NCI-H1092 treated with DMSO at 0.1 percent for 48 hours (cell line): ENCODE measurements at places on chromosomes 3 and 15.

DNA sequence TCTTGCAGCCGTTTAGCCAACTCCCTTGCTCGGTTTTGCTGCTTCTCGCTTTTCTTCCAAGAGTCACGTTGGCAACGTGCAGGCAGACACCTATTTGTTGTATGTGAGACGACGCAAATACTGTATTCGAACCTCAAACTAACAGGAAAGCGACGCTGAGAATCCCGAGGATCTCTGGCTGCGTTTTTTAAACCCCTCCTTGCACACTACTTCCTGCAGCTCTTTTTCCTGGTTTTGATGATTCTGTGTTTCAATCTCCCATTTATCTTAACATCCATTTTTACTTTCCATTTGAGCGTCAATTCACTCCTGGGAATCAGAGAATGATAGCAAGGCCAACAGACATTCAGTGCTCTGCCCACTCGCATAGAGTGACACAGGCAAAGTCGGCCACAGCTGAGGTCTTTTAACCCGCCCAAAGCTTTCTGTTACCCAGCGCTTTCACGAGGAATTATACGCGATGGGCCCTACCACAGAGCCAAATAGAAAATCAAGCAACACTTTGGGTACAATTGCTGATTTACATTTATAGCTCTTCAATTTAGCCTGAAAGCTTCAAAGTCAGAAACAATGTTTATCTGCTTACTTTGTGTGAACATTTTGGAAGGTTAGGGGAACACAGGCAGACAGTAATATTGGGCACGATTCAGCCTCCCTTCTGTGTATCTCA lies 1.6 kb upstream of the ANXA2 start:
- DNase-seq = no peak

DNA sequence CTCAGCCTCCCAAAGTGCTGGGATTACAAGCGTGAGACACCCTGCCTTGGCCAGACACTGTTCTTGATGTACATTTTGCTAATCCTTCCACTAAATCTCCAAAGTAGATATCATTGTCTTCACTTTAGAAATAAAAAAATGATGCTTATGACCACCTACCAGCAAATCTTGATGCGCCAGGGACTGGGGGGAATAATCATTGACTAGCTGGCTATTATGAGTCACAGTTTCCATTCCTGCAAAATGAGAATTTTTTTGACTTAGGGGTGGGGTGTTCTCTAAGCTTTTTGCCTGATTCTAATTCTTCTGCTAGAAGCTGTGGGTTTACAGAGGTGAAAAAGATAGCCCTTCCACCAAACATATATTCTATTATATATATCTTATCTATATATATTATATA lies 17.1 kb upstream of the RFC4 start:
- no peak for DNase-seq

- no peak for DNase-seq
Observed at GRCh38 chr3:159185443-159186050, 383.7 kb downstream of the MFSD1 start.

- peak; percentile 12 for DNase-seq
Observed at GRCh38 chr3:123229145-123229544, 27.4 kb downstream of the SEC22A start.

GRCh38 chr3:81838457-81838856 lies 77.0 kb upstream of the GBE1 start:
- DNase-seq = no peak

DNA sequence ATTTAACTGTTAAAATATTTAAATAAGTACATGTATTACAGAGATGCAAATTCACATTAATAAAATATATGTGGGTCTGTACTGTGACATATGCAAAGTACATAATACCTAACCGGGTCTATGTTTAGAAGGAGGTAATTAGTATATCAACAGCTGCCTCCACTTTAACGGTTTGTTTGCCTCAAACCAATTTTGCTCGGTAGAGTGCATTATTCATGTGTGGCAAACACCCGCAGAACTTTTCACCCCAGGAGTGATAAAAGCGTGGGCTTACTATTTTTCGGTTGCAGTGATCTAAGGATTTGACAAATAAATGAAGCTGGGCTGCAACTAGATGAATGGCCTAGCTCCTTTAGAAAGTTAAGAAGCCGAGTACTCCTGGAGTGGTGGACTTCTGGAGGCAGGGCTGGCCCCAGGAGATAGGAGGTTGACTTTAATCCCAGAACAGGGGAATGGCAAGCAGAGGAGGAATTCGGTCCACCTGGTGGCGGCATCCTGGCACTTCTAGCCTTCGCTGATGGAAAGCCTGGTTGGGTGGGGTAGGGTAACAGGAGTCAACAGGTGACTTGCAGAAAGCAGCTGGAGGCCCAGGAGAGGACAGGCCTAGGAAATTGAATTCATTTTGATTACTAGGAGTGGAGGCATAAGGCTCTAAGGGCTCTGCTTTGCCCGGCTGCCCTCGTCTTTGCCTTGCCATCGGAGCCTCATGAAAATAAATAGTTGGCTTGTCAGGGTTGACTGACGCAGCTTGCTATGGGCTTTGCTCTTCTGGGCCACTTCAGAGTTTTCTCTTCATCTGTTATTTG lies 2.4 kb downstream of the SLCO3A1 start:
- peak; percentile 62 for DNase-seq

- DNase-seq = no peak
Observed at GRCh38 chr3:187973977-187974870, 179.7 kb upstream of the LPP start.

GRCh38 chr3:16318176-16318575 lies 53.2 kb downstream of the OXNAD1 start:
- DNase-seq = no peak

GRCh38 chr3:114841515-114841914 lies 305.6 kb downstream of the ZBTB20 start:
- DNase-seq = no peak

- DNase-seq = no peak
Observed at GRCh38 chr3:172391592-172392302, 56.5 kb downstream of the GHSR start.

DNA sequence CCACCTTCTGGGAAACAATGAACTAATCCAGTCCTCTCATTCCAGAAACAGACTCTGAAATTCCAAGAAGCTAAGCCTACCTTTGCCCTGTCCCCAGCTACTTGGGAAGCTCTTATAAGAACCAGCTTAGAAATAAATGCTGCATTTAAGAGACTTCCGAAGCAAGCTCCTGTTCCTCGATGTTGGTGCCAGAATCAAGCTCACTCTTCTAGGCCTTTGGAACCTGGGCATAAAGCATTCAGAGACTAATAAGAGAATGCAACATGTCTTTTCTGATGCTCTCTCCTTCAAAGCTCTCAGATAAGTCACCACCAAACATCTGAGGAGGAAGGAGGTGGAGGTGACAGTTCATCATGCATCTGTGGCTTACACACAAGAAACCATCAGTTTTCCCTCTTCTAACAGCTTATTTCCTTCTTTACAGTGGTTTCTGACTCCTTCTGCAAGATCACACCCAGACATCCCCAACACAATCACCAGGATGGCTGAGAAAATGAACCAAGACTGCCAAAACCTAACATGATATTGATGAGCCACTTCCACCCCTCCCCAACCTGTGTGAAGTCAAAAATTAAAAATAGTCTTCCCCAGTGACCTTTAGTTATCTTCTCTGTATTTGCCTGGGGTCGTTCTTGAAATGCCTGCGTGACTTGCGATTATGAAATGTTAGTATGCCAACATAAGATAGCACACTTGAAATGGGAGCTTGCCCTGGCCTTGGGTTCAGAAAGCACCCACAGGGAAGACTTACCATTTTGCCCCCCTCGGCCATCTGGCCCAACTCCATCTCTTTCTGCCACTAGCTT lies 11.5 kb downstream of the ARHGEF3 start:
- no peak for DNase-seq

- DNase-seq = no peak
Observed at GRCh38 chr3:44842376-44842775, 19.3 kb upstream of the TMEM42 start.

DNA sequence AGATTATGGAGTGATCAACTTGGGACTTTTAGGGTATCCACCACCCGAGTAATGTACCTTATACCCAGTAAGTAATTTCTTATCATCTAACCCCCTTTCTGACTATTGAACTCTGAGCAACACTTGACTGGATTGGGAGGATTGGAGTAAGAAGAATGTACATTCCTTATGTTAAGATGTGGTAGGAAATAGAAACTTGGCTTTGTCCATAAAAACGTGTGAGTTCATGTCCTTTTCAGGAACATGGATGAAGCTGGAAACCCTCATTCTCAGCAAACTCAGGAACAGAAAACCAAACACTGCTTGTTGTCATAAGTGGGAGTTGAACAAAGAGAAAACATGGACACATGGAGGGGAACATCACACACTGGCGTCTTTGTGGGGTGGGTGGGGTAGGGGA lies 112.3 kb downstream of the PTPRG start:
- DNase-seq = no peak

DNA sequence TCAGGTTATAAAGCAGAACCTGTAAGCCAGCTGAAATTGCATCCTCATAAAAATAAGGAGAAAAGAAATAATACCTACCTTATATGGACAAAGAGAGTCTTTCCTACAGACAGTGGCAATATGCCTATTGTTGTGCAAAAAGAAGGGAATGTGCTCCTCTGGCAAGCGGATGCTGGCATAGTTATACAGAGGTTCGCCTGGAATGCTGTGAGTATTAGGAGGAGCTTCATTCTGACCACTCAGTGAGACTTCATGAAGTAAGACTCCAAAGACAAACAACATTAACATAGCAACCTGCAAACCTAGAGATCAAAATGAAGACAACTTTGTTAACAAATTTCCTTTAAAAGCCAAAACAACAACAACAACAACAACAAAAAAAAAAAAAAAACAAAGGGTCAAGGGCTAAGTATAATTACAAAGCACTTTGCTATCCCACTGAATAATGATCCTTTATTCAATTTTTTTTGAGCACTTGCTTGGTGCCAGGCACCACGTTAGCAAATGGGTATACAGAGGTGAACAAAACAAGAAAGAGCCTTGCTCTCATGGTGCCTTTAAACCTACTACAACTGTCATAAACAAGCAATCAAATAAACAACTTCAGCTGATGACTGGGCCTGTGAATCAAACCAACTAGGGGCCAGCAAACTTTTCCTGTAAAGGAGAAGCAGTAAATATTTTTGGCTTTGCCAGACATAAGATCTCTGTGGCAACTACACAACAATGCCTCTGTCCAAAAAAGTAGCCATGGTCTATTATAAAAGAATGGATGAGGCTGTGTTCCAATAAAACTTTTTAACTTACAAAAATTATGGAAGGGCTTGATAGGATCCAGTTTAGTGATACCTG lies 3.7 kb downstream of the EOGT start:
- no peak for DNase-seq

- DNase-seq = no peak
Observed at GRCh38 chr3:27073912-27074311, 295.3 kb downstream of the NEK10 start.

GRCh38 chr15:74843891-74844299 lies 939 bp upstream of the ULK3 start:
- DNase-seq = no peak

- no peak for DNase-seq
Observed at GRCh38 chr3:45465192-45465591, 76.8 kb downstream of the LARS2 start.

- DNase-seq = no peak
Observed at GRCh38 chr15:77783636-77784035, 150.9 kb upstream of the LINGO1 start.

DNA sequence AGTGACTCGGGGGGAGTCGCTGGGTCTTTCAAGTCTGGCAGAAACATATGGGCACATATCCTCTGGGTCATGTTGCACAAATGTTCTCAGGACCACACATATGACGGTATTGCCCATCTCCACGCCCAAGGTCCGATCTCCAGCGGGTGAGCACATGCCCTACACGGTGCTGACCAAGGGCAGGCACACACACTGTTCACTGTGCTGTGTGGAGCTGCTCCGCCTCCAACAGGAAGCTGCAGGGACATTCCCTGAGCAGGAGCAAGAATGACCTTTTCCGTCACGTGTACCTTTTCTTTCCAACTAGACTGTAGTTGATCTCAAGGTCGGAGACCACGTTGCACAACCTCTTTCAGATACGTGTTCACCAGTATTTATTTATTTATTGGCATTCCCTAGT lies 41.7 kb upstream of the B3GNT5 start:
- no peak for DNase-seq

DNA sequence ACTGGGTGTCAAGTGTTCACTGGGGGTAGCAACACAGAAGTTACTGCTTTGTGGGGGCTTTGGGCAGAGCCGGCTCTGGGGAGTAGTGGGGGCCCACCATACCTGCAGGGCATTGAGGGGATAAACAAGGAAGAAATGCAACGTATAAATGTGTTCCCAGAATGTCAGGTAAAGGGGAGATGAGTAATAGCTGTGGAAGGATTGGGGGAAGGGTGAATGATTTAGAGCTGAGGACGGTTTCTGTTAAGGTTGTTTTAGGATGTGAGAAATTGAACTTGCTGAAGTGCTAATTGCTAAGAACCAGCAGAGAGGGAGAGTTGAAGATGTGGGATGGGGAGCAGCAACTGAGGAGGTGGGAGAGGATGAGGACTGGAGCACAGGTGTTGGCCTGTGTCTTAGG lies 10.7 kb downstream of the SCG5 start:
- no peak for DNase-seq

DNA sequence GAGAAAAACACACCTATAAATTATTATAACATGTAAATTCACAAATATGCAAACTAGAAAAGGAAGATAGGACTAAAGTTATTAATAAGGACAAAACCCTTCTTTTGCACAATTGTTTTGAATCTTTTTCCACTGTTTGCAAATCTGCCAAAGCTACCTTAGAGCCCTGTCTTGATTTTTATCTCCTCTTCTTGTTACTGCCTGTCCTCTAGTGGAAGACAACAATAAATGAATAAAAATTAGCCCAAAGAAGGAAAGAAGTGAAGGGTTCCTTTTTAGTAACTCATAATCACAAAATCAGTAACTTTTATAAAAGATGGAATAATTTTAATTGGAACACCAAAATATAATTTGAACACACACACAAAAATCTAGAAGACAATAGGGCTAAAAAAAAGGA lies 2.7 kb downstream of the CD200R1 start:
- DNase-seq = no peak

DNA sequence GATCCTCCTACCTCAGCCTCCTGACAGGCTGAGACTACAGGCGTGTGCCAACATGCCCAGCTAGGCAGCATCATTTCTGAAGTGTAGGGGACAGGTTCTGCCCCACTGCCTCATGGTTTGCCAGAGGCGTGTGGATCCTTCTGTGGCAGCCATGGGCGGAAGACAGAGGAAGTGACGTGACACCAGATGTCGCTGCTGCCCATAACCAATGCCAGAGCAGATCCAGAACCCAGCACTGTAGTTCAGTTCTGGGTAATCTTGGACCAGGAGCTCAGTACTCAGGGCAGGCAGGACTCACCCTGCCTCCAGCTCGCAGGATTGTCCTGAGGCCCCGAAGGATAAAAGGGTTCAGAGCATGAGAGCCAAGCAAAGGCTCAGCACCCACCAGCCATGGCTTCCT lies 8.2 kb downstream of the RBPMS2 start:
- no peak for DNase-seq
